Fibroblast of mammary gland (primary cell): ENCODE measurements at places on chromosomes 6 and 20.

DNA sequence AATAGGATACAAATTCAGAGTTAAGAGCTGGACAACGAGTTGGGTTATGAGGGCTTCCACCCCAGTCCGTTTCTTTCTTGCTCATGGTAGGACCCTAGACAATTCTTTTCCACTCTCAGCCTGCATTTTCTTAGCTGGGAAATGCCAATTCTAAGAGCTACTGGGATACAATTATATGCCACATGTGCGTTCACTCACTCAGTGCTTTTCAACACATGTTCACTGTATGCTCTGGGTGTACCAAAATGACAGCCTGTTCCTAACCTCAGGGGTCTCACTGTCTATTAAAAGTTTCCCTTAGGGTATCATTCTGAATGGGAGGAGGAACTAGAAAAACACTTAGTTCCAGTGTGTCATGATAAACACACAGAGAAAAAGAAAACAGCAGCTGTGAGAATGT, 505 bp upstream of the DEFB115 start:
- no peak for DNase-seq

GRCh38 chr6:129843573-129843972, 17.5 kb downstream of the TMEM244 start:
- DNase-seq: no peak

DNA sequence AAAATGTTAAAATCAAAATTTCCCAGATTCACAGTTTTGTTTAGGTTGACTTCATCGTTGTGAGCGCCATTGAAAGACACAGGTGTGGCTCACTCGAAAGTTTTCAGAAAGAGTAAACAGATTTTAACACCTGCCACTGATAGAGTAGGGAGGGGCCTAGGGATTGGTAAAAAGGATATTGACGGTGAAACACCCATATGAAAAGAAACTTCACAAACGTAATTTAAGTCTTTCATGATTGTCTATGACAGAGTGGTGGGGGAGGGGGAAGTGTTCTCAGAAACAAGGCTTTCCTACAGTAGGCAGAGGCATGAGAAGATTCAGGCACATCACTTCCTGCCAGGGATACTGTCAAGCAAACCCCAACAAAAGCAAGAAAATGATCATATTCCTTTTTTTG, 101.4 kb downstream of the PERP start:
- no peak for DNase-seq

- peak; percentile 76 for DNase-seq
These were observed 251.0 kb downstream of the UST start for GRCh38 chr6:148997865-148998264.

DNA sequence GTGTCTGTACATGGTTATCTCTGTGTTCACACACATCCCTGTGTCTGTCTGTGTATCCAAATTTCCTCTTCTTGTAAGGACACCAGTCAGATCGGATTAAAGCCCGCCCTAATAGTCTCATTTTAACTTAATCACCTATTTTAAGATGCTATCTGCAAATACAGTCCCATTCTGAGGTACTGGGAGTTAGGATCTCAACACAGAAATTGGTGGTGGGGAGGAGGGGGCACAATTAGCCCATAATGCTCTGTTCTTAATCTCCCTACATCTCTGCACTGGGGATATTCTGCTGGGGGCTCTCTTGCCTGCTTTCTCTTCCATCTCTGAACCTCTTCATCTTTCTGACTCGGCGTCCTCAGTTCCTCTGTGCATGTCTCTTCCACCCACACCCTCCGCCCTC, 320.7 kb downstream of the CDC5L start:
- DNase-seq: no peak

- DNase-seq: no peak
These were observed 127.6 kb upstream of the RUNX2 start for GRCh38 chr6:45200510-45200909.

- peak; percentile 38 for DNase-seq
These were observed 143.5 kb downstream of the TPBG start for GRCh38 chr6:82507112-82507511.

- peak; percentile 17 for DNase-seq
These were observed 18.9 kb upstream of the MAS1 start for GRCh38 chr6:159871906-159872305.

DNA sequence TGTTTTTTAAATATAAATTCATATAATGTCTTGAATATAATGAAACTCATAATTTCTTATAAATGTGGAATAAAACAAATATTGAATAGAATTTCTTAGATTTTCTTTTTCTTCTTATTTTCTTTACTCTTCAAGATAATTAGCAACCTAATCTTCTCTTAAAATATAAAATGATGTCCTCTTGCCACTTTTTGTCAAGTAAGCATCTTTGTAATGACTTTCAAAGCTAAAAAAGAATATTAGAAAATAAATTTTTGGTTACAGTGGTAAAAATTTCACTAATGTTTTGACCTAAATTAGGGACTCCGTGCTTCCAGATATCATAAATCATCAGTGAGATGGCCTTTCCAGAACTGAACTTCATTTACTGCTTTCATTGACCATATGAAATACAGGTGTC, 846.4 kb downstream of the FRK start:
- DNase-seq: no peak

- no peak for DNase-seq
These were observed 96.8 kb downstream of the GMPR start for GRCh38 chr6:16335176-16335575.

GRCh38 chr20:31977080-31977479, 9.1 kb downstream of the XKR7 start:
- DNase-seq: no peak
